ENCODE measurements at places on chromosomes 7 and 10. TPM values are rescaled to one million over a fixed set of nuclear protein-coding genes. Genes with fewer than 3 reads are reported as not detected.
A peak's percentile ranks its signal among the peaks of the same experiment; 100 is the strongest.

DNA sequence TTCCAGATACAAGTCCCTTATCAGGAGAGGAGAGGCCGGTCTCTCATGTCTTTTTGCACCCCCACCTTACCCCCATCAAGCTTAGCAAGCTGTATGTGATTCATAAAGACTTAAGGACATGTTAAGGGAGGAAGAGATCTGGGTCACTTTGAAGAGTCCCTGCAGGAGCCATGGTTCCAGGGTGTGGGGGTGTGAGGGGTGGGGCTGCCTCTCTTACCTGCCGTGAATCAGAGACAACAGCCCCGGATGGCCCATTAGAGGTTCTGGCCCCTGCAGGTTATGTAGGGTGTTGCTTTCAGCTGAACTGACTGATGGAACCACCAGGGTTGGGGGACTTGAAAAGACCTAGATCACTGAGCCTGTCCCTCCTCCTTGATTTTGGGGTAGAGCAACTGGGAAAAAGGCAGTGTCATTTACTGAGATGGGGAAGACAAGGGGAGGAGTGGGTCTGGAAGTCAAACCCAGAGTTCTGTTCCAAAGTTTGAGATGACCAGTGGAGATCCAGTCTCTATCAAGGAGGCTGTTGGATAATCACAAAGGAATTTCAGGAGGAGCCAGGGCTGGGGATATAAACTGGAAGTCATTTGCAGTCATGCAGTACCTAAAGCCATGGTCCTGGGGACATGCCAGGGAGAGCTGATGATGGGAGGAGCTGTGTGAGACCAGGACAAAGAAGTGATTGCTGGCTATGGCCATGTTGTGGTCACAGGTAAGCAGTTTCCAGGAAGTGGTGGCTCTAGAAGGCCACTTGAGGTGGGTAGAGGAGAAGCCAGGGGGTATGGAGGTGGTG is 23.1 kb downstream of the ADAMTS14 start:
- H3K27me3 ChIP-seq: peaks cover 22% of the 10 kb centered on the region
- peak; percentile 16 for DNase-seq

Gene CASTOR2
- total RNA-seq: 26.6 TPM

GRCh38 chr7:12031186-12031585 is 179.9 kb upstream of the TMEM106B start:
- no peaks in the 10 kb centered on the region for H3K27me3 ChIP-seq
- H3K27ac ChIP-seq: no peak overlapping the region
- no peaks in the 10 kb centered on the region for H3K36me3 ChIP-seq
- DNase-seq: no peak
- no peak overlapping the region for H3K4me3 ChIP-seq

DNA sequence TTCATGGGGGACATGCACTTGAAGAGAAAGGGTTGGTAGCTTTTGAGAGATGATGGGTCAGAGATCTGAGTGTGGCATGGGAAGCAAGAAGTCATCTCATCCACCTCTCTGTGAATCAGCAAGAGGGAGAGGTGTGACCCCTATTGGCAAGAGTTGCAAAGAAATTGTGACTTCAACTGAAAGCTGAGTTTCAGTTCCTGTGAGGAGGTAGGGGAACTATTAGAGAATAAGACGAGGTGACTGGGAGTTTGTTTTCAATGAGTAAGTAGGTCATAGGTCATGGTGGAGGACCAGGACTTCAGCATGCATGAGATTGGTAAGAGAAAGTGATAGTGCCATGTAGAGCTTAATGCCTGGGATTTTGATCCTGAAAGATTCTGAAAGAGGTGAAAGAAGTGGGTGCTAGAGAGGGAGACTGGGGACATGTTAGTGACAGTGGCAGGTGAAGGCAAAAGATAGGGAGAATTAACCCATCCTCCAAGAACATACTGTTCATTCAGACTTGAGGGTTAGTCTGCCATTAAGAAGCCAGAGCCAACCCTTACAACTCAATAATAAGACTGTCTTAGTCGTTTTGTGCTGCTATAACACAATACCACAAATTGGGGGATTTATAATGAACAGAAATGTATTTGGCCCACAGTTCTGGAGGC is 75.5 kb upstream of the CAPZA2 start:
- no peak overlapping the region for H3K27ac ChIP-seq
- H3K4me1 ChIP-seq: peaks cover 14% of the 10 kb centered on the region
- peaks cover 23% of the 10 kb centered on the region for H3K36me3 ChIP-seq
- DNase-seq: peak; percentile 56

DNA sequence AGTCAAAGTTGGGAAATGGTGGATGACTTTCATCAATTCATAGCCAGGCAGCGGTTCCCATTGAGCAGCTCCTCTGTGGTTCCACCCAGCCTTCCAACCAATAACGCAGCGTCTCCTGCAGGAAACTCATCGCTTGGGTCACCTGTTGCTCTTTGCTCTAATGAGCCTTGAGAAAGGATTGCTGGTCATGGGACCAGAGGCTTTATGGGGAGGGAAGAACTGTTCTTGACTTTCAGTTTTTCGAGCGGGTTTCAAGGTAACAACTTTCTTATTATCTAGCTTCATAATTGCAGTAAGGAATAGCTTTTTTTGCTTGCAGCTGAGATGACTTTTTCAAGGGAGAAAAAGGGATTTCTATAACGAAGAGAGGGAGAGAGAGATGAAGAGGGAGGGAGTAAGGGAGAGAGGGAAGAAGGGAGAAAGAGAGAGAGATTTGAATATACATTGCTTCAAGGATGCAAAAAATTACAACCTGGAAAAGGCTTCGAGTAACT is 405 bp upstream of the ENTPD1 start:
- H3K27ac ChIP-seq: no peak overlapping the region
- no peak for DNase-seq
- H3K36me3 ChIP-seq: no peaks in the 10 kb centered on the region
- no peak overlapping the region for H3K4me3 ChIP-seq
- H3K27me3 ChIP-seq: no peaks in the 10 kb centered on the region

- H3K4me3 ChIP-seq: no peak overlapping the region
- no peaks in the 10 kb centered on the region for H3K27me3 ChIP-seq
- H3K27ac ChIP-seq: no peak overlapping the region
- H3K4me1 ChIP-seq: peaks cover 34% of the 10 kb centered on the region
- DNase-seq: no peak
- H3K36me3 ChIP-seq: no peaks in the 10 kb centered on the region
These were observed 5.5 kb downstream of the PPA1 start for GRCh38 chr10:70227548-70228320.

Gene TMEM184A
- 1.2 TPM for total RNA-seq

GRCh38 chr7:43763183-43763582 is 4.7 kb downstream of the BLVRA start:
- no peak overlapping the region for H3K4me3 ChIP-seq
- no peak for DNase-seq
- H3K27ac ChIP-seq: no peak overlapping the region
- H3K27me3 ChIP-seq: no peaks in the 10 kb centered on the region
- H3K4me1 ChIP-seq: peaks cover 44% of the 10 kb centered on the region

Gene TYW1B
- 3.5 TPM for total RNA-seq

- 0 out of 2 replicates have a peak, but pooled peaks cover 4% of the 10 kb centered on the region for H3K36me3 ChIP-seq
- peaks cover 42% of the 10 kb centered on the region for H3K4me1 ChIP-seq
- peak overlapping the region; percentile 15 for H3K4me3 ChIP-seq
- peak overlapping the region; percentile 88 for H3K27ac ChIP-seq
- DNase-seq: no peak
These were observed 480.2 kb downstream of the KCNMA1 start for GRCh38 chr10:77157248-77158019.

DNA sequence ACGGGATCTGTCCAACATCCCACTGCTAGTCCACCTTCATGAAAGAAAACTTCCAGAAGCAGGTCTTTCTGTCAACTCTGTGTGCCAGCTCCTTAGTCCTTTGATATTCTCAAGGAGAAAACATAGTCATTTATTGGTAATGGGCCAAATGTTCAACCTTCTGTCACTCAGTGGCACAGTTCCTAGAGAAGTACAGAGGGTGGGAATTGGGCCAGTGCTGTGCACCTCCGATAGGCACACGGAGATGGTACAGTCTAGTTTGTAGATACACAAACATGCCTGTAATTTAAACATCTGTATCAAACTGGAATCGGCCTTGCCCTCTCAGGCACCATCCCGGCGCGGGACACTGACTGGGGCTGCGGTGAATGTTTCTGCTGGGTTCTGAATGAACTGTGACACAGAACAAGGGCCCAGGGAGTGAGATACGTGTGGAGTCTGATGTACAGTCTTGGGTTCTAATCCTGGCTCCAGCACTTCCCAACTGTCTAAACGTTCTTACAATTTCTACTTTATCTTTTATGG is 213.9 kb upstream of the SHH start:
- DNase-seq: no peak
- H3K36me3 ChIP-seq: no peaks in the 10 kb centered on the region
- no peak overlapping the region for H3K27ac ChIP-seq
- no peaks in the 10 kb centered on the region for H3K27me3 ChIP-seq
- no peak overlapping the region for H3K4me3 ChIP-seq

Gene LEP
- not detected for total RNA-seq

Gene ADK
- 74.6 TPM for total RNA-seq

- no peak overlapping the region for H3K27ac ChIP-seq
- peaks cover 12% of the 10 kb centered on the region for H3K27me3 ChIP-seq
- no peaks in the 10 kb centered on the region for H3K36me3 ChIP-seq
- DNase-seq: no peak
- peaks cover 8% of the 10 kb centered on the region for H3K4me1 ChIP-seq
- H3K4me3 ChIP-seq: no peak overlapping the region
These were observed 126.0 kb upstream of the NRBF2 start for GRCh38 chr10:63007112-63007511.

DNA sequence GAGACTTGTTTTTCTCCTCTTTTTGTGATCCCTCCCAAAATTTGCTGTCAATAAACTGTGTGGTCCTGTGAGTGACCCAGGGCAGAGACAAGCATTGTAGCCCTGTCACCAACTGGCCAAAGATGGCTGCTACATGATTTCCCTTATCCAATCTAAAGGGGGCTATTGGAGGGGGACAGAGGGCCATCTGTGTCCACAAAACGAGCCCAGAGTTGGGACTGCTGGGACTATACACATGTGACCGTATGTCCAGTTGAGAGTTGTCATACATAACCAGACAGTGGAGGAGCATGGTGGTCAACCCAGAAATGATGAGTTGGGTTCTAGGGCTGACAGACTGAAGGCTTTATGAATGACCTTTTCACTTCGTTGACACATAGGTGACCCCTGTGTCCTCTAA is 55.3 kb upstream of the SDK1 start:
- no peak overlapping the region for H3K4me3 ChIP-seq
- H3K27ac ChIP-seq: no peak overlapping the region
- no peaks in the 10 kb centered on the region for H3K27me3 ChIP-seq
- no peak for DNase-seq

Gene OPN1SW
- not detected for total RNA-seq

Data from HFFc6 (cell line).